Natural killer cell (primary cell): ENCODE measurements at places on chromosomes 13 and 19.

- no peak overlapping the region for H3K27ac ChIP-seq
- no peaks in the 10 kb centered on the region for H3K27me3 ChIP-seq
- no peak for DNase-seq
- no peak overlapping the region for H3K4me3 ChIP-seq
Observed at GRCh38 chr13:36357692-36358091, 11.5 kb upstream of the SPART start.

- H3K27me3 ChIP-seq = no peaks in the 10 kb centered on the region
- no peak overlapping the region for H3K4me3 ChIP-seq
- H3K27ac ChIP-seq = no peak overlapping the region
- H3K4me1 ChIP-seq = no peaks in the 10 kb centered on the region
Observed at GRCh38 chr13:44895264-44895952, 93.9 kb downstream of the NUFIP1 start.

- H3K4me1 ChIP-seq = peaks cover 39% of the 10 kb centered on the region
- H3K27me3 ChIP-seq = no peaks in the 10 kb centered on the region
- no peak overlapping the region for H3K27ac ChIP-seq
- no peak overlapping the region for H3K4me3 ChIP-seq
Observed at GRCh38 chr19:342801-343421, 1.7 kb downstream of the MIER2 start.

- H3K4me3 ChIP-seq = no peak overlapping the region
- H3K36me3 ChIP-seq = peaks cover 17% of the 10 kb centered on the region
- DNase-seq = no peak
- no peak overlapping the region for H3K27ac ChIP-seq
- H3K4me1 ChIP-seq = no peaks in the 10 kb centered on the region
Observed at GRCh38 chr13:45205124-45205523, 4.3 kb upstream of the KCTD4 start.

DNA sequence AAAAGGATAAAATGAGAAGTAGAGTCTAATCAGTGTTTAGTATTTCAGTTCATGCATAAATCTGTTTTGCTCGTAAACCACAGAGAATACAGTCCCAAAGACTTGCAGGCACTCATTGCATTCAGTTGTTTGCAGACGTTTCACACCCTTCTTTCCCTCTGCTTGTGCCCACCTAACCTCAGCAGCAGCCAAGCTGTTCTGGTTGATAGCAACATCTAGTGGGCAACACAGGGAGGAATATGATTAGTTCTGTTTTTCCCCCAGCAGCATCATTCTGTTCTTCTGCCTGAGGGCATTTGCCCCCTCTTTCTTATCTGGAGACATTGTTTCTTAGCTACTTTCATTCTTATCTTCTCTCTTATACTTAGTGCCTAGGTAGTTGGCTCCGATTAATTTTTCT, 135.6 kb downstream of the PAN3 start:
- H3K36me3 ChIP-seq = peaks cover 64% of the 10 kb centered on the region
- peaks cover 2% of the 10 kb centered on the region for H3K4me1 ChIP-seq
- no peak overlapping the region for H3K4me3 ChIP-seq
- H3K27me3 ChIP-seq = no peaks in the 10 kb centered on the region
- H3K27ac ChIP-seq = no peak overlapping the region

- H3K27me3 ChIP-seq = no peaks in the 10 kb centered on the region
- no peak overlapping the region for H3K4me3 ChIP-seq
- no peak for DNase-seq
- H3K36me3 ChIP-seq = peaks cover 43% of the 10 kb centered on the region
Observed at GRCh38 chr19:7977723-7978040, 27.8 kb downstream of the ELAVL1 start.

GRCh38 chr13:99661791-99662190, 160.5 kb downstream of the TM9SF2 start:
- no peak for DNase-seq
- H3K27me3 ChIP-seq = peaks cover 6% of the 10 kb centered on the region
- no peak overlapping the region for H3K4me3 ChIP-seq
- H3K27ac ChIP-seq = no peak overlapping the region
- peaks cover 17% of the 10 kb centered on the region for H3K4me1 ChIP-seq

DNA sequence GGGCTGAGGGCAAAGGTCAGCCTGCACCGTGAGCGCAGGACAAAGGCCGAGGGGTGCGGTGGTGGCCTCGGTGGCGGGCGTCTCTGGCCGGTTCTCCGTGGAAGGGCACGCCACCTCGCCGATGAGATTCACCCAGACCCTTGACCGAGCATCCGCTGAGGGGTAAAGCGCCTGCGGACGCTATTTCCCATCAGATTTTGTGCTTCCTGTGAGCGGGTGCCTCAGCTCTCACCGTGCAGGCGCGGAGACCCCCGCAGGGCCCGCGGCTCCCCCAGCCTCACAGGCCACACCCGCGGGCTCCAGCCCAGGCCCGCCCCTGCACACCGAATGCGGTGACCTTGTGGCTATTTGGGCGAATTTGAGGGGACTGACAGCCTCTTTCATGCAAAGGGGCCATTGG, 348.0 kb downstream of the TEX29 start:
- no peaks in the 10 kb centered on the region for H3K4me1 ChIP-seq
- no peak for DNase-seq
- H3K36me3 ChIP-seq = no peaks in the 10 kb centered on the region
- H3K27me3 ChIP-seq = no peaks in the 10 kb centered on the region
- no peak overlapping the region for H3K27ac ChIP-seq
- no peak overlapping the region for H3K4me3 ChIP-seq

GRCh38 chr13:52043675-52044074, 19.2 kb downstream of the UTP14C start:
- H3K4me1 ChIP-seq = no peaks in the 10 kb centered on the region
- no peaks in the 10 kb centered on the region for H3K27me3 ChIP-seq
- H3K4me3 ChIP-seq = no peak overlapping the region
- no peaks in the 10 kb centered on the region for H3K36me3 ChIP-seq
- no peak for DNase-seq

DNA sequence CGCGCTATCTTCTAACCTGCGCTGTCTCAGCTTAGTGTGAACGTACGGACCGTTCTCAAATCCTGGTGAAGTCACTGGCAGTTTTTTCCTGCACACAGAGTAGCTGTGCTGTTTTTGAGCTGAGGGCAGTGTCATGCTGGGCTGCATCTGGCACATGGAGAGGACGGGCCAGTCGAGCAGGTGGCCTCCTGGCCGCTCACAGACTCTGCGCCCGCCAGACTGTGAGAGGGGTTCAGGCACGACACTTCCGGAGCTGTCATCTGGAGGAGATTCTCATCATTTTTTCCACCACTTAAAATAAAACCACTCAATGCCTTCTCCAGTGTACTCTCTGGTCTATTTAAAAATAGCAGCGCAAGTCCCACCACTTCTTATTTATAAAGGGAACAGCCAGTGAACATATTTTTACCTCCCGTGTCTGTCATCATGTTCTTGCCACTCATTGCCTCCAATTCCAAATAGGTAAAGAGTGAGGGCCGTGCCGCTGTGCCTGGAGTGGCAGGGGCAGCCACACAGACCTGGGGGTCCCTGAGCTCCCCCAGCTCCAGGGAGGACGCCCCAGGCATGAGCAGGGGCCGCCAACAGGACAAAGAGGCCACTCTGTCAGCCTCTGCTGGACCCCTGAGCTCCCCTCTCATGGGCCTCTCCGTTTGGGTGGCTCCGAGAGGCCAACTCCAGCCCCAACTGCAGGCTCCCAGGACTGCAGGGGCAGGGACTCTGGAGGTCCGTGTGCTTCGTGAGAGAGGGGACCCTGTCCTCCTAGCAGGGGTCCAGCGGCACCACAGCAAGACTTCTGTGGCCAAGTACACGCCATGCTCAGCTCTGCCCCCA, 36.9 kb upstream of the GRTP1 start:
- H3K36me3 ChIP-seq = no peaks in the 10 kb centered on the region
- no peak for DNase-seq
- H3K4me3 ChIP-seq = no peak overlapping the region
- no peaks in the 10 kb centered on the region for H3K4me1 ChIP-seq

- no peaks in the 10 kb centered on the region for H3K4me1 ChIP-seq
- no peak overlapping the region for H3K4me3 ChIP-seq
Observed at GRCh38 chr13:25179832-25180774, 8.0 kb upstream of the AMER2 start.

- DNase-seq = no peak
- H3K4me3 ChIP-seq = no peak overlapping the region
- no peaks in the 10 kb centered on the region for H3K4me1 ChIP-seq
- no peaks in the 10 kb centered on the region for H3K27me3 ChIP-seq
- H3K27ac ChIP-seq = no peak overlapping the region
Observed at GRCh38 chr13:113086031-113086750, 19.4 kb upstream of the F7 start.

GRCh38 chr13:43270130-43270830, 246.9 kb downstream of the DNAJC15 start:
- no peaks in the 10 kb centered on the region for H3K4me1 ChIP-seq
- H3K27me3 ChIP-seq = no peaks in the 10 kb centered on the region
- H3K36me3 ChIP-seq = no peaks in the 10 kb centered on the region
- H3K27ac ChIP-seq = no peak overlapping the region
- no peak overlapping the region for H3K4me3 ChIP-seq

- H3K4me3 ChIP-seq = no peak overlapping the region
- H3K36me3 ChIP-seq = peaks cover 31% of the 10 kb centered on the region
- H3K4me1 ChIP-seq = peaks cover 38% of the 10 kb centered on the region
- peak overlapping the region; percentile 87 for H3K27ac ChIP-seq
Observed at GRCh38 chr19:46603195-46603637, 2.1 kb downstream of the CALM3 start.

DNA sequence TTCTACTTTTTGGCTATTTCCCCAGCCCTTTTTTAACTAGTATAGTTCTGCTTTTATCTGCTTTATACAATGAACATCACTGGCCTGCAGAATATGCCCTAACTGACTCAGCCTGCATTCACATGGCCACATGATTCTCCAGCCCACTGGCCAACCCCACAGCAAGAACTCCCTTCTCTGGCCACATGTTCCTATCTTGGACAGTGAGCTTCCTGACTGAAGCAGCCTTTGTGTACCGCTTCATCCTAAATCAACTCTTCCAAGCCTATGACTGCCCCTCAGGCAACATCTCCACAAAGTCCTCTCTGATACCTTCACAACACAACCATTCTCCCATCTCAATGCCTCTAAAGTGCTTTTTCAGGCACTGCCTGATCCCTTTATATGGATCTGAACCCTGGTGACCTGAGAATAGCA, 214.1 kb downstream of the COL4A1 start:
- no peak overlapping the region for H3K4me3 ChIP-seq
- H3K36me3 ChIP-seq = no peaks in the 10 kb centered on the region
- H3K4me1 ChIP-seq = no peaks in the 10 kb centered on the region
- DNase-seq = no peak

DNA sequence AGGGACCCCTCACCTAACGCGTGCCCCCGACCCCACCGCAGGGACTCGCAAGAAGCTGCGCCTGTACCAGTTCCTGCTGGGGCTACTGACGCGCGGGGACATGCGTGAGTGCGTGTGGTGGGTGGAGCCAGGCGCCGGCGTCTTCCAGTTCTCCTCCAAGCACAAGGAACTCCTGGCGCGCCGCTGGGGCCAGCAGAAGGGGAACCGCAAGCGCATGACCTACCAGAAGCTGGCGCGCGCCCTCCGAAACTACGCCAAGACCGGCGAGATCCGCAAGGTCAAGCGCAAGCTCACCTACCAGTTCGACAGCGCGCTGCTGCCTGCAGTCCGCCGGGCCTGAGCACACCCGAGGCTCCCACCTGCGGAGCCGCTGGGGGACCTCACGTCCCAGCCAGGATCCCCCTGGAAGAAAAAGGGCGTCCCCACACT, 4.7 kb upstream of the MYBPC2 start:
- peak overlapping the region; percentile 71 for H3K27ac ChIP-seq
- no peak for DNase-seq
- H3K4me1 ChIP-seq = peaks cover 36% of the 10 kb centered on the region
- no peak overlapping the region for H3K4me3 ChIP-seq
- no peaks in the 10 kb centered on the region for H3K36me3 ChIP-seq
- peaks cover 10% of the 10 kb centered on the region for H3K27me3 ChIP-seq

- no peak overlapping the region for H3K27ac ChIP-seq
- peaks cover 11% of the 10 kb centered on the region for H3K36me3 ChIP-seq
- H3K27me3 ChIP-seq = no peaks in the 10 kb centered on the region
- no peak for DNase-seq
Observed at GRCh38 chr19:2834294-2834871, 6.9 kb upstream of the ZNF555 start.

GRCh38 chr13:50162567-50162966, 147.3 kb downstream of the KCNRG start:
- no peak for DNase-seq
- H3K27me3 ChIP-seq = no peaks in the 10 kb centered on the region
- H3K27ac ChIP-seq = no peak overlapping the region
- no peaks in the 10 kb centered on the region for H3K36me3 ChIP-seq

- H3K4me3 ChIP-seq = no peak overlapping the region
- H3K27me3 ChIP-seq = peaks cover 2% of the 10 kb centered on the region
- DNase-seq = no peak
- H3K4me1 ChIP-seq = no peaks in the 10 kb centered on the region
- H3K36me3 ChIP-seq = no peaks in the 10 kb centered on the region
Observed at GRCh38 chr13:29422015-29422414, 173.5 kb downstream of the SLC7A1 start.

- peak overlapping the region; percentile 88 for H3K27ac ChIP-seq
- H3K4me1 ChIP-seq = peaks cover 59% of the 10 kb centered on the region
- no peak overlapping the region for H3K4me3 ChIP-seq
- no peaks in the 10 kb centered on the region for H3K27me3 ChIP-seq
- DNase-seq = peak; percentile 51
- no peaks in the 10 kb centered on the region for H3K36me3 ChIP-seq
Observed at GRCh38 chr19:35204799-35205732, 23.5 kb downstream of the FAM187B start.

GRCh38 chr13:77310161-77310560, 16.7 kb downstream of the MYCBP2 start:
- DNase-seq = no peak
- H3K36me3 ChIP-seq = no peaks in the 10 kb centered on the region
- no peak overlapping the region for H3K4me3 ChIP-seq
- peaks cover 5% of the 10 kb centered on the region for H3K4me1 ChIP-seq
- no peaks in the 10 kb centered on the region for H3K27me3 ChIP-seq

GRCh38 chr19:46155237-46155636, 7.2 kb downstream of the IGFL2 start:
- H3K36me3 ChIP-seq = no peaks in the 10 kb centered on the region
- no peaks in the 10 kb centered on the region for H3K4me1 ChIP-seq
- no peak overlapping the region for H3K4me3 ChIP-seq
- H3K27me3 ChIP-seq = peaks cover 4% of the 10 kb centered on the region
- no peak for DNase-seq

DNA sequence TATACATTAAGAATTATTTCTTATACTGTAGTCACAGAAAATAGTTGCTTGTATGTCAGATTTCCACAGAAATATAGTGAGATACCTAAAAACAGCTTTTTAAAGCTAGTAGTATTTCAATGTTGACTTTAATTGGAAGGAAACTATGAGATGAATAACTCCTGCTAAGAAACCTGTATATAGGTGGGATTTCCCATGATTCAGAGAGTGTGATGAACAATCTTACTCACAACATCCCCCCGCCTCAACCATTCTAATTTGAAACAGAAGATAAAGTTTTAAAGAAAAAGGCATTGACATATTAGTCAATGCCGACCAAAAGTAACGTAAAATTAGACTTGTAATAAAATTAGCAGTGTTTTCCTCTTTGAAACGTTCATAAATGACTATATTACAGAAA, 1.4 kb upstream of the MIR17HG start:
- no peak for DNase-seq
- H3K4me3 ChIP-seq = no peak overlapping the region
- no peak overlapping the region for H3K27ac ChIP-seq
- H3K36me3 ChIP-seq = peaks cover 7% of the 10 kb centered on the region

- no peaks in the 10 kb centered on the region for H3K27me3 ChIP-seq
- no peak for DNase-seq
- H3K36me3 ChIP-seq = peaks cover 4% of the 10 kb centered on the region
- H3K4me3 ChIP-seq = no peak overlapping the region
- H3K27ac ChIP-seq = no peak overlapping the region
Observed at GRCh38 chr19:33462112-33462791, 59.3 kb downstream of the PEPD start.

- H3K4me3 ChIP-seq = no peak overlapping the region
- H3K27ac ChIP-seq = no peak overlapping the region
- no peaks in the 10 kb centered on the region for H3K36me3 ChIP-seq
Observed at GRCh38 chr13:39767791-39768517, 112.5 kb downstream of the COG6 start.
